Stimulated activated CD8-positive, alpha-beta memory T cell treated with anti-CD3 and anti-CD28 coated beads, Interleukin-4, amount 100 ng/mL, for 1 hour (primary cell): ENCODE measurements at places on chromosomes 12 and 14.

- no peak for DNase-seq
Observed at GRCh38 chr12:110641521-110641920, 27.6 kb downstream of the TCTN1 start.

DNA sequence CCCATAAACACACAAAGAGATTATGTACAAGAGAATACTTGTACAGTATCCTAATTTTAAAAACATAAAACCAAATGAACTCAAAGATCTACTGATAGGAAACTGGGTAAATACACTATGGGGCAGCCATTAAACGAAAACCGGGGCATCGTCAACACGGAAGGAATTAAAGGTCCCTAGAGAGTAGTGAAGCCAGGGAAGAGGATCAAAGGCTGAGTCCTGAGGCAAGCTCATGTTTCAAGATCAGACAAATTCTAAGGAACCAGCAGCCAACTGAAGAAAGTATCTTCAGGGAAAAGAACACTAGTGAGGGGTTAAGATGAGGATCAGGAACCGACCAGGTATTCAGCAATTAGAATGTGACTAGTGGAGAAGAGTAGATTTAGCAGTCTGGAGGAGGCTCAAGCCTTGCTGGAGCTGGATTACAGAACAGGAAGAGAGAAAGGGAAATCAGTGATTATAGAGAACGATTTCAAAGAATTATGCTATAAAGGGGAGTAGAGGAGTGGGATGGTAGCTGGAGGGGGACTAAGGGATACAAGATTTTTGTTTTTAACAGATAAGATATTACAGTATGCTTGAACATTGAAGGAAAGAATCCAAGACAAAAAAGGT is 23.7 kb downstream of the SEL1L start:
- no peak for DNase-seq

DNA sequence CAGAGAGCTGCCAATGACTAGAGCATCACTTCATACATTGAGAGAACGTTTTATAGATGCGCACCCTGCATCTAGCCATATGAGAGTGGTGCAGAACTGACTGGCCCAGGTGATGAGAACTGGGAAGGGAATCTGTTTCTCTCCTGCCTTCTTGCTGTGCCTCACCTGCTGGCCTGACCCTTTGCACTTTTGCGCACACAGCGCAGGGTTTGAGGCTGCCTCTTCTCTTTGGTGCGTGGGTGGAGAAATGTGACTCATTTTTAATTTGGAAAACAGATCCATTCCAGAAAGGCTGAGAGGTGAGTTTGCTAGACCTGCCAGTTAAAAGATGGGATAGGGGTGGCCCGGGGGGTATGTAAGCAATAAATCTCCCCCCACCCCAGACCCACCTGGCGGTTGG is 453 bp upstream of the ESRRB start:
- no peak for DNase-seq

GRCh38 chr14:32400480-32400879 is 71.4 kb downstream of the AKAP6 start:
- DNase-seq: no peak

DNA sequence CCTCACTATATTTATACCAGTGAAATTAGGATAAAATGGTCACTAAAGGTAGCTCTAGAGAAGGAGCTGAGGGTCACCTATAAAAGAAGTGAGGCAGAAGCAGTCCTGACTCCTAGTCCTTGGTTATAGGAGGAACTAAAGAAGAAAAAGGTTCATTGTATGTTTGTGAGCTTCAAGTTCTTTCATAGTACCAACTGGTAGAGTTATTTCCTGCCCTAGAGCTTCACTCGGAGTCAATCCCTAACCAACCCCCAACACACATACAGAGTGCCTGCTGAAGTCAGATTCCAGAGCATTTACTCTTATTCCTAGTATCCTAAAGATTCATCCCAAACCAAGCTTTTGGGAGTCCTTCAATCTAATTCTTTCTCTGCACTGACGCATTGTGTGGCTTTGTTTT is 29.3 kb upstream of the FRMD6 start:
- DNase-seq: no peak

DNA sequence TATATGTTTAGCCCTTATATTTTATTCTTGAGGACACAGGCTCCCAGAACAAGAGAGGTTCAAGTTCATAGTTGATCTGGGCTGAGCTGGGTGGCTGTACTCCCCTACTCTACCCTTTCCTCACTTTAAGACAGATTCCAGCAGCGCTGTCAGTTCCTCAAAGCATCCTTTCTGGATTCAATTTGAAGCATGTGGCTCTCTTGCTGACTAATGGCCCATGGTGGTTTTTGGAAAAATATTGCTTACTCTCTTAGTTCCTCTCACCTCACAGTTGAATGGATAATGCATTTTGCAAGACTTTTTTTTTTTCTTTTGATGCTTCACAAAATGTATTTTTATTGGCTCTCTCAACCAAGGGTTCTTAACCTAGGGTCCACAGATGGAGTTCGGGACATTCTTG is 4.1 kb downstream of the PELI2 start:
- no peak for DNase-seq

GRCh38 chr12:29750131-29750927 is 33.4 kb downstream of the TMTC1 start:
- no peak for DNase-seq

GRCh38 chr14:95535226-95536021 is 574 bp downstream of the GLRX5 start:
- no peak for DNase-seq

GRCh38 chr12:50453872-50454271 is 50.9 kb upstream of the DIP2B start:
- no peak for DNase-seq

DNA sequence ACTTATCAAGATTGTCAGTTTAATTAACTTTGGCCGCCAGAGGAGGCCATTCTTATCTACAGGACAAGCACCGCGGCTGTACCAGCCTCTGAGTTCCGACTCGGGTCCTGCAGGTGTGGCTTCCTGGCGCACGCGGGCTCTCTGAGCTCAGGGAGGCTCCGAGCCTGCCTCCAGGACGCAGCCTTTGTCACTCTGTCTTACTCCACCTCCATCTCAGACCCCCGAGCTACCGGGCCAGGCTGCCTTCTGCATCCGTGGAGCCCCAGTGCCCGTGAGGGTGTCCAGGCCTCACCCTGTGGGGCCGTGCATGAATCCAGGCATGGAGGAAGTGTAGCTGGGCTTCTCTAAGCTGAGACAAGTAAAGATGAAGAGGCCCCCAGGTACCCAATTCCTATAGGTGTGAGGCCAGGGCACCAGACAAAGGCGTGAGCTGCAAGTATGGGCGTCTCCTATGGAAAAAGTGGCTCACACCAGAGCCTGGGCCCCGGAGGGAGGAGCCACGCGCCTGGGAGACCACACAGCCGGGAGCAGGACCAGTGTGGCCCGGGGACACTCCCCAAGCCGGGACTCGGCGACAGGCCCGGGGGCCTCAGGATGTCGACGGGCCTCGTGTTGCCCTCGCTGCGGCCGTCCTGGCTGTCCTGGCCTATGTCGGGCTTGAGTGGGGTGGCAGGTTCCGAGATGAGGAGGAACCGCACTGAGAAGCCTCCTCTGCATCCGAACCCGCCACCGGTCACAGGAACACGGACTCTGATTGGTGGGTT is 42.8 kb downstream of the NOC4L start:
- no peak for DNase-seq

DNA sequence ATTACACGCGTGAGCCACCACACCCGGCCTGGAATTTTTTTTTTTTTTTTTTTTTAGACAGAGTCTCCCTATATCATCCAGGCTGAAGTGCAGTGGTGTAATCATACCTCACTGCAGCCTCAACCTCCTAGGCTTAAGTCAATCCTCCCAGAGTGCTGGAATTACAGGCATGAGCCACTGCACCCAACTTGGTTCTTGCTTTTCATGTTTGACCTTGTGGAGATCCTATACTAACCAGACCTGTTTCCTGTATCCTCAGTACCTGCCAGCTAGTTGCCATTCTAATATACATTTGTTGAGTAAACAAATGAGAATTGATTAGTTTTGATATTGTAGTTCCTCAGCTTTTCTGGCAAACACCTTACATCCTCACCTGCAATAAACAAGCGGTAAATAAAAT is 3.2 kb upstream of the VSIG10 start:
- DNase-seq: no peak

GRCh38 chr14:34502001-34502400 is 37.5 kb downstream of the EAPP start:
- no peak for DNase-seq

DNA sequence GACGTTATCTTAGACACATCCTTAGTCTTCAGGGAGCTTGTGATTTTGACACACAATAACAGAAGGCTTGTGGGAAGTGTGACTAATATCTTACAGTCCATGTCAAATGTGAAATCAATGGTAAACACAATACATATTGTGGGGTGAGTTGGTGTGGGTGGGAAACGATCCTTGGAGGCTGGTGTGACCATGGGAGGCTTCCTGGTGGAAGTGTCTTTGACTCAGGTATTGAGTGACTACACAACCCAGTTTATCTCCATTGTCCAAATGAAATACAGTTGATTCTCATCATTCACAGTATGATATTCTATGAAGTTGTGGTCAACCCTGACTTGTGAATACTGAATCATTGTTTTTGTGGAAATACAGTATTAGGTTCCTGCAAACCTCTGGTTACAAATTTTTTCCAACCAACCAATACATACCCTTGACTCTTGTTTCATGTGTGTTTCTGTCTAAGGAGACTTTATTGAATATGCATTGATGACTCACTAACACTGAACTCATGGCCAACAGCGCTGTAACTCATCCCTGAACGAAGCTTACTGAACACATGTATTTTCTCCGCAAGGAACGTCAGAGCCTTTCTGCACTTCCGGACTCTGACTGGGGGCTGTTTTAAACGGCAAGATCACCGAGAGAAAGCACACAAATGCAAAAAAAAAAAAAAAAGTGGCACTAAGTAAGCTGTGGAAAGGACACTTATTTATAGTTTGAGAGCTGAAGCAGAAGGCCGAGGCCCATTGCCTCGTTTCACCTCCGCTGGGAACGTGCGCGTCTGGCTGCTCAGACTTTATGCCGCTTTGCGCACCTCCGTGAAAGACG is 59.0 kb downstream of the CLMN start:
- no peak for DNase-seq

GRCh38 chr12:49748306-49748705 is 6.9 kb downstream of the TMBIM6 start:
- no peak for DNase-seq

DNA sequence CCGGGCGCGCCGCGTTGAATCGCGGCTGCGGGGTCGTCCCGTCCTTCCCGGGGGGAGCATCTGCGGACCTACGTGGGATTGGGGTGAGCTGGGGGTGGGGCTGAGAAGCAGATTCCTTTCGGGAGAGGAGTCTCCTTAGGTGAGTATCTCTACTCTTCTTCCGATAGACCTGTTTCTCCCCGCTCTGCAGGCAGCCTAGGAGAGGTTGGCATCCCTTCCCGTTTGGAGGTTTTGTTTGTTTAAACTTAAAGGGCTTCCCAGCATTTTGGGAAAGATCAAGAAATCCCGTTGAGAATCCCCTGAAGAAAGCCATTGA is 411 bp downstream of the TTLL5 start:
- no peak for DNase-seq

DNA sequence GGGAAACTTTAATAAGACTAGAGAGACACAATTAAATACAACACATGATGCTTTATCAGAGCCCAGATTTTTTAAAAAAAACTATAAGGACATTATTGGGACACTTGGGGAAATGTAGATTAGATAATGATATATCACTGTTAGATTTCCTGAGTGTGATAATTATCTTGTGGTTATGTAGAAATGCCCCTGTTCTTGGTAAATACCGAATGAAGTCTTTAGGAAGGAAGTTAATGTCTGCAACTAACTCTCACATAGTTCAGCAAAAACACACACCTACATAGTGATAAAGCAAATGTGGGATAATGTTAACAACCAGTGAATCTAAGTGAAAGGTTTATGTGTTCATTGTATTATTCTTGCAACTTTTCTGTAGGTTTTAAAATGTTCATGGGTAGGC is 14.6 kb upstream of the CACNB3 start:
- no peak for DNase-seq
